ENCODE measurements at places on chromosomes 13 and 19.

GRCh38 chr13:91836553-91836952, 438.1 kb downstream of the GPC5 start:
- no peak for DNase-seq

- no peak for DNase-seq
Measured at GRCh38 chr13:66543780-66544179, 686.4 kb downstream of the PCDH9 start.

- DNase-seq = no peak
Measured at GRCh38 chr13:27168086-27168485, 3.5 kb downstream of the USP12 start.

- DNase-seq = no peak
Measured at GRCh38 chr13:34459856-34460255, 482.2 kb upstream of the NBEA start.

- no peak for DNase-seq
Measured at GRCh38 chr13:41645331-41645730, 188.0 kb downstream of the RGCC start.

DNA sequence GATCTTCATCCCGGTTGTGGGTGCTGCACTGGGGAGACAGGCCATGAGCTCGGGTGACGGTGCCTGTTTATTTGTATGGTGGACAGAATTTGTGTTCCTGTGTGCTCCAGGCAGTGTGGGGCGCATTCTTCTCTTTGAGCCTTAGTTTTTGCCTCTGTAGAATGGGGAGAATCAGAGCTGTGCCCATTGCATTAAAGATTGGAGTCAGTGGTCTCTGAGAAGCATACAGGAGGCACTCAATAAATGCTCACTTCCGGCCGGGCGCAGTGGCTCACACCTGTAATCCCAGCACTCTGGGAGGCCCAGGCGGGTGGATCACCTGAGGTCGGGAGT, 23.0 kb downstream of the NFIC start:
- DNase-seq = no peak
